ENCODE measurements at places on chromosomes 1 and 21.
A peak's percentile ranks its signal among the peaks of the same experiment; 100 is the strongest.

DNA sequence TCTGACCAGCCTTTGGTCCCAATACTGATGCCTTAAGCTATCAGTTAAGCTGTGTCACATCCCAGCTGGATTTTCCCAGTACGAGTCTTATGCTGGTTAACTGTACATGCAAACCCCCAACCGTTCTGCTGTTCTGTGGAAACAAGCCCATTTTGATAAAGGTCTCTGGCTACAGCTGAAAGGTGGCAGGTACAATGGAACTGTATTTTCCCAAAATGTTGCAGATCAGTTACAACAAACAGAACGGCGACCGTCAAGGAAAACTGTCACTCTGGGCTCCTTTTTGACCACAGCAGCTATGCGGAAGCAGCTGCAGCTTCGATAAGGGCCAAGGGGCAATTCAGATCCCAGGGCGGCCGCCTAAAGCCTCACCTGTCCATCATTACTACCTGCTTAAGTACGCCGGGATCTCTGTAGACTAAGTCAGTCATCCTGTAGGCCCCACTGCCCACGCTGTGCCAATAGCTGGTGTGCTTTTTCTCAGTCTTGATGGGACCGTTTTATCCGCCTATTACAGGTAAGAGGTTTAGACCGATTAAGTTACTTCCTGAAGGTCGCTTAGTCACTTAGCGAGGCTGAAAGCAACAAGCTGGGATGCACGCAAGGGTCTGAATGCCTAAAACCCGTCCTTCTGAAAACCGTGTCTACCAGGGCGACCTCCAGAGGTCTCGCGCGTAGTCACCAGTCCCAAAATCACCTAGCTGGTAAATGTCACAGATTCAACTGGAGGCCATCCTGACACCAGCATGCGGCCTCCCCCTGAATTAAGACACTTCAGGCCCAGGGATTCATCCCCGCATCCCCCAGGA lies 11.1 kb upstream of the RAB42 start:
- DNase-seq = peak; percentile 51

DNA sequence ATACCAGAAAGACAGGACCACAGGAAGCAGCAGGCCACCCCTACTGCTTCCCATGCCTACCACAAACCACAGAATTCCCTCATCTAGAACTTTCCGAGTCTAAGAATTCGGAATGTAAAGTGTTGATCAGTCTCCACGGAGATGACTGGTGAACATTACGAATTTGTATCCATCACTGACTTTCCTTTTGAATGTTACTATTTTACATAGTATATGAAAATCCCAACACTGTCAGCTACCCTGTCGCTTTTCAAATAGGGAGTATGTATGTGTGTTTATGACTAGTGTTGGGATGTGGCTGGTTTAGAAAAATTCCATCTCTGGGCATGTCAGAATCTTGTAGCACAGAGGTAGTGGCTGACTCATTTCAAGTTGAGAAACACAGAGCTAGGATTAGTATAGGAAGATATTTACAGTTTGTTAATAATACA lies 118.2 kb downstream of the COQ8A start:
- DNase-seq = no peak

GRCh38 chr1:13757693-13758092 lies 57.7 kb downstream of the PRDM2 start:
- DNase-seq = no peak

DNA sequence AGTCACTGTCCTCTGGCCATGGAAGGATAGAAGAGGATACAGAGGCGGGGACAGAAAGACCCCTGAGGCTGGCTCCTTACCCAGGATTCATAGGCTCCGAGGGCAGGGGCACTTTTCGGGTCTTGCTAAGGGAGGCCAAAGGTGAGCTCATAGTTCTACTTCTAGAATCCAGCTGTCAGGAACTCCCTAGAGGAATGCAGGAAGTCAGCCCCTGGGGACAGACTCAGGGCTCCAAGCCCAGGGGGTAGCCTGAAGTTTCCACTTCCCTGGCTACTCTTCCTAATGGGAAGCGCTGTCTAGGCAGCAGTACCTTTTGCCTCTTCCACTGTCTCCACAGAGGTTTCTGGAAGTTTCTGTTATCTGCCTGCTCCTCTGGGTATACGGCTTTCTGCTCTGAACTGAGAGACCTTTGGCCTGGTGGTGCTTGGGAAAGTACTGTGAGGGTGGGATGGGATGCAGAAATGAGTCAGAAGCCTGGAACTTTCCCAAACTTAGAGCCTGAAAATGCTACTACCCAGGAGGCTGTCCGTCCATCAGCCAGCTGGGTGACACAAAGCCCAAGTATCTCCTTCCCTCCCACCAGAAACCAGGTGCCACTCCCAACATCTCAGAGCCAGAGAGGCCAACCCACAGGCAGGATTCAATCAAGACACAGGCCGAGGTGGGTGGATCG lies 3.6 kb downstream of the UBXN11 start:
- no peak for DNase-seq

DNA sequence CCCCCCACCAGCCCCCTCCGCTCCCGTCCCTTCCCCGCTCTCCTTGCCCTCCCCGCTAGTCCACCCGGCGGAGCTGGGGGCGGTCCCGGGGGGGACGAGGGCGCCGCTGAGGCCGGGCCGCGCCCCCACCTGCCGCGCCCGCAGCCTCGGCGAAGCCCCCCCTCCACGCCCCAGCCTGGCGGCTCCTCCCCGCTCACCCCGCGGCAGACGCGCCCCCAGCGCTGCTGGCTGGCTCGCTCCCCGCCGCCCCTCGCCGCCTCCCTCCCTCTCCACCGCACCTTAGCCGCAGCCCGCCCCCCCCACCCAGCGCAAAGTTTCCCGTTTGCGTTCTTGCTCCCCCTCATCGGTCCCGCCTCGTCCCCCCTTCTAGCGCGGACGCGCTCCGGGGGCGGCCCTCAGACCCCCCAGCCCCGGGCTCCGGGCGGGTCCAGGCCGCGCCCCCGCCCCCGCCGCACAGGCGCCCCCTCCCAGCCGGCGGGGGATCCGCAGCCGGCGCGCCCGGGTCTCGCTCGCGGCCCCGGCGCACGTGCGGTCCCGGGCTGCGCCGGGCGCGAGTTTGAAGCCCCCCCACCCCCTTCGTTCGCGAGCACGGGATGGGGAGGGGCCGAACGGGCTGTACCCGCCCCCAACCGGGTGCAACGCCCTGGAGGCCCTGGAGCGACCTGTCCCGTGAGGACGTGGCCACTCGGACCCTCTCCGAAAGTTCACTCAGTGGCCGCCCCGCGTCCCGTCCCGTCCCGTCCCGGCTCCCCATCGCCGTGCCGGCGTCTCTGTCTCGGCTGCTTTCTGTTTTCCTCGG lies 623 bp downstream of the PTPRF start:
- DNase-seq = peak; percentile 78

DNA sequence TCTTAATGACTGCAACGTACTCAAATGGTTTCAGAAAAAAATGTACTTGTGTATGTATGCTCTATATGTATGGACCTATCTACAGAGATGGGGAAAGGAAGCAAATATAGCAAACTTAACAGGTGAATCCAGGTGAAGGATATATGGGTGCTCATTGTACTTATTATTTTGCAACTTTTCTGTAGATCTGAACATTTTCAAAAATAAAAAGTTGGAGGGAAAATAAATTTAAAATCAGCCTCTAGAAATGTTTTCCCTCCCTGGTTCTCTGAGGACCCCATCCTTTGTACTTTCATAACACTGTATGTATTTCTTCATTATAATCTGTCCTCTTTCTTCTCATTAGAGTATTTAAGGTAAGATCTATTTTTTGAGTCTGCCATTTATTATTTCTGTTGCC lies 17.9 kb downstream of the FMO5 start:
- no peak for DNase-seq

- peak; percentile 33 for DNase-seq
Measured at GRCh38 chr21:44892536-44893277, 19.2 kb upstream of the PTTG1IP start.

DNA sequence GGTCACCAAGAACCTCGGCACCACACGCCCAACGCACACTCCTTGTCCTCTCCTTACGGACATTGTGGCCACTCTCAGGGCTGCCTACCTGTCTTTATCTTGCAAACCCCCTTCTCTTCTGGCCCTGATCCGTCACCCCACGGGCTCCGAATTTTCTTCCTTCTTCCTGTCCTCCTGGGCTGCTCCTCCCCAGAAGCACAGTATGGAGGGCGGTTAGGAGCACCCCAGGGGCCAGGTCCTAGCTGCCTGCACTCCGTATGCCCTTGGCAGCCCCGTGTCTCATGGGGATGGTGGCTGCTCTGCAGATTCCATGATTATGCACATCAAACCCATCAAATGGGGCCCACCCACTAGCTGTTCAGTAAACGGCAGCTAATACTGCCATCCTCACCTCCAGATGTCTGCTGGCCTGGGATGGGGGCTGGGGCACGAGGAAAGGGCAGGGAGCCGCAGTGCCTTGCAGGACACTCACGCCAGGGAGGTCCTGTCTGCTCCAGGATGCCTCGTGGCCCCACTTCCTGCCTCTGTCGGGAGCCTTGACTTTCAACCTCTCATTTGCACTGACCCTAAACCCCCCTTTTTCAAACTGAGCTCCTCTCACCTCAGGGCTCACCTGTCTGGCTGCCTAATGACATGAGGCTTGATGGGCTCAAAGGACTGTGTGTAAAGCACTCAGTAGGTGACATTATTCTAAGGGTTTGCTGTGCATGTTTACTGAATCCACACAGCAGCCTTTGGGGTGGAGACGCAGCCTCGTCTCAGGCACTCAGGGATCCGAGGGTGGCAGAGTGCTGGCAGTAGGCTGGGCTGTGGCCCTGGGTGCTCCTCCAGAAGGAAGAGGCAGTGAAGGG lies 4.4 kb downstream of the TTC34 start:
- DNase-seq = no peak

GRCh38 chr1:10074059-10074851 lies 41.5 kb downstream of the UBE4B start:
- no peak for DNase-seq

DNA sequence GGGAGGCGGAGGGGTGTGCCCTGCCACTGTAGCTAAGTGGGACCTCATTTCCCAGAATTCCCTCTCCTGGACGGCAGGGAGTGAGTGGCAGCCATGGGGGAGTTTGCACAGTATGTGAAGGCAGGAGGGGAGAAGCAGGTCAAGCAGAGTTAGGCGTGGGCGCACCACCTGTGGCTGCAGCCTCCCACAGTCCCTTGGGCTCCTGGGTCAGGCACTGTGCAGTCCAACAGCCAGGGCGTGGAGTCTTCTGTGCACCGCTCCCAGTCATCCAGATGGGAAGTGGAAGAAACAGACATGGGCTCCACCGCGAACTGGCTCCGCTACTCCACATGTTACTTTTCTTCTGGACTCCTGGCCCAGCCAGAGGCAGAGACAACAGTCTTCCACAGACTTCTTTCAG lies 85.4 kb upstream of the TIAM1 start:
- no peak for DNase-seq

DNA sequence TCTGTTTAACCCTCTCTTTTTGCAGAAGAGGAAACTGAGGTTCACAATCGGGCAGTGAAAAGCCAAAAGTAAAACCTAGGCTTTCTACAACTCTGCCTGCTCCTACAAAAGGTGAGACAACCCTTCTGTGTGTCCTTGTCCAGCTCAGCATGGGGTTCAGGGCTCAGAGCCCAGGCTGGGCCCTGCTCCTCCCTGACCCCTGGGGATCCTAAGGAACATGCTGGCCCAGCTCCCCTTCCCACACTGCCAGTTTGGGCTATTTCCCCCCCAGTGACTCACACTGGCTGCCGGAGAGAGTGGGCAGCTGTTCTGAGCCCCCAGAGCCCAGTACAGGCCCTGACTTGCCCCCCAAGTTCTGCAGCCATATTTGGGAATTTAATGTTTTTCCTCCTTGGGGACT lies 8.9 kb downstream of the FAM229A start:
- DNase-seq = no peak

DNA sequence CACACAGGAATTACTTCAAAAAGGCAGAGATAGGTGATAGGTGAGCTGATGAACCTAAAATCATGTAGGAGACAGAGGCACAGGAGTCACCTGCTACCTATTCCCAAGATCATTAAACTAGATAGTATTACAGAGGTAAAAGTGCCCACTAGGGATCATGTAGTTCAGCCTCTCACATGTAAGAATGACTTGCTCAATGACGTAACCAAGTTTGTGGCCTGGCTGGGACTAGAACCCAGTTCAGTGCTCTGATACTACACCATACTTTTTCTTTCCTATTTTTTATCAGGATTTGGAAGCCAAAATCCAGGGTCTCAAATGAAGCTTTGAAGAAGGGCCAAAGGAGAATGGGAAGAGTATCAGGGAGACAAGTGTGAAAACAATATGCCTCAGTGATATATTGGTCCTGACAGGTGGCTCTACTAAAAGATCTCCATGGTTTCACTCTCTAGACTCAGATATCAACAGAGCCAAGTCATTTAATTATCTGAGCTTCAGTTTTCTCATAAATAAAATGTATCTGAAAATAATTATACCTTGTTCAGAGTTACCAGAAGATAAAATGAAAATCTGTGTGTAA lies 87.3 kb upstream of the SLFNL1 start:
- DNase-seq = no peak

GRCh38 chr1:2194319-2194897 lies at the start of gene FAAP20:
Gene FAAP20 (minus strand): TSS chr1:2194772. CDS start chr1:2194749, 23 bp downstream.
- peak; percentile 59 for DNase-seq

GRCh38 chr1:159161001-159161718 lies 10.3 kb upstream of the CADM3 start:
- peak; percentile 63 for DNase-seq

- no peak for DNase-seq
Measured at GRCh38 chr1:209752890-209753289, 3.0 kb upstream of the TRAF3IP3 start.

- peak; percentile 41 for DNase-seq
Measured at GRCh38 chr21:34598931-34599400, 15.9 kb downstream of the RCAN1 start.
